ENCODE measurements at places on chromosomes 1 and 21.
A peak's percentile ranks its signal among the peaks of the same experiment; 100 is the strongest.

GRCh38 chr1:230204842-230205241 is 137.8 kb downstream of the GALNT2 start:
- DNase-seq = no peak

DNA sequence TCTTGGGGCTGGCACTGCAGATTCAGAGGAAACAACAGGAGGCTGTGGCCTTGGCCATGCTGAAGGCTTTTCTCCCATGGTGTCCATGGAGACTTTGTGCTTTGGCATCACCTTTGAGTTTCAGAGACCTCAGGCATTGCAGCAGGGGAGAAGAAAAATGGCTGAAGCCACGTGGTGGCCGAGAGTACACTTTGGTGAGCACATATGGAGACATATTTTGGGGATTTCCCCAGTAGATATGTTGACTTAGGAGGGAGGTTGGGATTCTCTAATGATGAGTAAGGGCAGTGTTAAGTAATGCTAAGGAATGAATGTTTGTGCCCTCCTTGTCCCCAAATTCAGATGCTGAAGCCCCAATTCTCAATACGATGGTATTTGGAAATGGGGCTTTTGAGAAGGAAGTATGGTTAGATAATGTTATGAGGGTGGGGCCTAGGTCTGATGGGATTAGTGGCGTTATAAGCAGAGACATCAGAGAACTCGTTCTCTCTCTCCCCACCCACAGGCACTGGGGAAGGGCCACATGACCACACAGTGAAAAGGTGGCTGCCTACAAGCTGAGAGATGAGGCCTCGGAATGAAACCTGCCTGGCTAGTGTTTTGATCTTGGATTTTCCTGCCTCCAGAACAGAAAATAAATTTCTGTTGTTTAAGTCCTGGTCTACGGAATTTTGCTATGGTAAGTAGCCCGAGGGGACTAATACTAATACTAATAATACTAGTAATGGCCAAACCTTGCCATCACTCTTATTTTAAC is 98.6 kb downstream of the TBX19 start:
- DNase-seq = no peak

DNA sequence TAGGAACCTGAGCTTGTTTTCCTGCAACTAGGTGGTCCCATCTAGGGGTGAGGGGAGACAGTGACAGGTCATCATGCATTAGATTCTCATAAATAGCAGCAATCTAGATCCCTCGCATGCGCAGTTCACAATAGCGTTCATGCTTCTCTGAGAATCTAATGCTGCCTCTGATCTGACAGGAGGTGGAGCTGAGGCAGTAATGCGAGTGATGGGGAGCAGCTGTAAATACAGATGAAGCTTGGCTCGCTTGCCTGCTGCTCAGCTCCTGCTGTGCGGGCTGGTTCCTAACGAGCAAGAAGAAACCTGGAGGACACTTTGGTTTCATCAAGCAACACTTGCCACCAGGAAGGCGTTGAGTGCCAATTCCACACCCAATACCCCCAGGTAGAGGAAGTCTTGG is 95.1 kb upstream of the OLIG2 start:
- DNase-seq = peak; percentile 38

GRCh38 chr1:10793129-10793651 is 3.3 kb downstream of the CASZ1 start:
- no peak for DNase-seq

GRCh38 chr1:67479146-67479891 is 49.1 kb upstream of the SERBP1 start:
- no peak for DNase-seq

- DNase-seq = no peak
Observed at GRCh38 chr1:77487631-77488030, 194.8 kb downstream of the ZZZ3 start.

DNA sequence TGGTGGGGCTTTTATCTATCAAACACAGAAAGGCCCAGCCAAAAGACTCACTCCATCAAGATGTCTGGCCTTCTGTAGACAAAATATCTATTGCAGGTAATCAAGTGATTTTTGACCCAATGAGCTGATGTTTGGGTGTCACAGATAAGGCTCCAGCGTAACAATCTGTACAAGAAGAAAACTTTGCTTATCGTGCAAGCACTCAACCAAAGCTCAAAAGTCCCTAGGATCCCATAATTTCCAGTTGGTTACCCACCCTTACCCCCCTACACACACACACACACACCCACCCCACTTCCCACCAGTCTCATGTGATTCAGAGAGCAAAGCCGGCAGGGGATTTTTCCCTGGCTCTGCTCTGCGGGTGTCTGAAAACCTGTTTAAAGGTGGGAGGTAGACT is 5.8 kb downstream of the ITPKB start:
- no peak for DNase-seq

DNA sequence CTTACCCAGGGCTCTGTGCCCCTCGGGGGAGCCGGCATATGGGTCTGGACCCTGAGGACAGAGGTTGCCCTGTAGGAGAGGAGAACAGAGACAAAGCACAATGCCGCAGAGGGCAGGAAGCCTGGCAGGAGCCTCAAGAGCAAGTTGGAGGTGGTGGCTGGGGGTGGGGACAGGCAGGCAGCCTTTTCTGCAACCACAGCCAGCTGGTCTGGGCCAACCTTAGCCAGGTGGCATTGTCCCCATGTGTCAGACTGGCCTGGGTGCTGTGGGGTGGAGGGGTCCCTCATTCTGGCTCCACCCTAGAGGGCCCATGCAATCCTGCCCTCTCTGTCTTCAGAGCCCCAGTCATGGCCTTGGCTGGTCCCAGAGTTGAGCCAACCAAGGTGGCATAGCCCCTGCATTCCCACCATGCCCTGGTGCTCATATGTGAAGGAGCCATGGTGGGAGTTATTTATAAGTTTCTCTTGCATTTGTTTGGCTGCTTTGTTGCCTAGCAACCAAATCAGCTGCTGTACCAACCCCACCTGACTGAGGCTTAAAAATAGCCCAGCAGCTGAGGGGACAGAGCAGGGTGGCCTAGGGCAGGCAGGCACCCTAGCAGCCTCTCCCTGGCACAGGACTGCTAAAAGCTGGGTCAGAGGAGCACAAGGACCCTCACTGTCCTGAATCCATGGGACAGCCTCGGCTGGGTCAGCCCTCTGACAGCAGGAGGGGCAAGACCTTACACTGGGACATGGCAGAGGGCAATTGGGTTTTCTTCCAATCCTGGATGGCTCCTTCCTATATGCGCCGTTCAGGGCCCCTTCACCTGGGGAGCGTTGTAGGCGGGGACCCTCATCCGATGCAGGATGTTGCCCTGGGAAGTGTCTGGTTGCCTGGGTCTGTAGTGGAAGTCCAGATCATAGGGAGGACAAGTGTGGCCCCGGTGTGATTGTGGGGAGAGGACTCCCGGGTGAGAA is 19.5 kb downstream of the MAP7D1 start:
- DNase-seq = no peak

GRCh38 chr1:20143734-20144565 is 4.8 kb downstream of the PLA2G2F start:
- DNase-seq = no peak

- DNase-seq = no peak
Observed at GRCh38 chr1:52906135-52906603, 15.4 kb downstream of the ECHDC2 start.

DNA sequence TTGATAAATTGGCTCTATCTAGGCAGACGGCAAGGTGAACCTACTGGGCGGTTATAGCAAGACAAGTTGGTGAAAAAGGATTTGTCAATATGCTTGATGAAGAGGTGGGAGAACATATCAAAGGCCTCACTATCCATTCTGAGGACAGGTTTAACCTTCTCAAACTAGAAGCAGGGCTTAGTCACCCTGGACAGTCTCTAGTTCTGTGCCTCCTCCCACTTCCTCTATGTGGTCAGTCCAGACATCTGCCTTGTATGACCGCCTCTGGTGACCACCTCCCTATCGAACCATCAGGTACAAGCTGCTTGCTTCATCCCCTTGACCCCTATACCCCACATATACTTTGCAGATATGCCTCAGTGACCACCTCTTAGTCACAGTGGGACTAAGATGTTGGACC is 2.3 kb upstream of the SCYL3 start:
- DNase-seq = no peak

- DNase-seq = no peak
Observed at GRCh38 chr1:1170215-1171091, 3.2 kb upstream of the TTLL10 start.

DNA sequence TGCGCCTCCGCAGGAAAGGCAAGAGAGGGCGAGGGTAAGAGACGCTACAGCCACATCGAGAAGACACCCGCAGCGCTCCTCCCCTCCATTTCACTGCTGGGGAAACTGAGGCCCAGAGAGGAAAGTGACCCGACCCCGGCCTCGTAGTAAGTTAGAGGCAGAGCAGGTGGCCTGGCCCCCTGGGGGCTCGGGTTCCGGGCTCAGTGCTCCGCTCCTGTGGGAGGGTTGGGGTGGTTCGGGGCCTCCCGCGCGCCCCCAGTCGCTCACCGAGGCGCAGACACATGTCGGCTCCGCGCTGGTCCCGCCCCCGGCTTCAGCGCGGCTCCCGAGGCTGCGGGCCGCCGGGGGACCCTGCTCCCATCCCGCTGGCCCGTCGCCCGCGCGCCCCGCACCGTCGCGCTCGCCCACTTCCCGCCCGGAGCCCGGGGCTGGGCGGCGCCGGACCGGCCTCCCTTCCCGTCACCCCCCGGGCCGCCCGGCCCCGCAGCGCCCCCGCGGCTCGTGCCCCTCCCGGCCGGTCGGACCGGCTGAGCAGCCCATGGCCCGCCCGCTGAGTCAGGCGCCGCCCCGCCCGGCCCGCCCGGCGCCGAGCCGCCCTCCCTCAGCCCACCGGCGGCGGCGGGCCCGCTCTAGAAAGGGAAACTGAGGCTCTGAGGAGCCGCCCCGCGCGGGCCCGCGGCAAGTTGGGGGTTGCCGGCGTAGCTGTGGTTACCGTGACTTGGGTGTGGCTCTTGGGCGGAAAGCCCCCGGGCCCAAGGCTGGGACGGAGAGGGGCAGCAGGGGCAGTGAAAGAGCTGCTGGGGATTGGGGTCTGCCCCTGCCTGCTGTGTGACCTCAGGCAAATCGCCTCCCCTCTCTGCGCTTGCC is at the start of gene TMEM54:
Gene TMEM54 (minus strand): TSS at position 434 of the 867 bp plus-strand sequence. CDS start 151 bp downstream, at position 283.
- DNase-seq = no peak

DNA sequence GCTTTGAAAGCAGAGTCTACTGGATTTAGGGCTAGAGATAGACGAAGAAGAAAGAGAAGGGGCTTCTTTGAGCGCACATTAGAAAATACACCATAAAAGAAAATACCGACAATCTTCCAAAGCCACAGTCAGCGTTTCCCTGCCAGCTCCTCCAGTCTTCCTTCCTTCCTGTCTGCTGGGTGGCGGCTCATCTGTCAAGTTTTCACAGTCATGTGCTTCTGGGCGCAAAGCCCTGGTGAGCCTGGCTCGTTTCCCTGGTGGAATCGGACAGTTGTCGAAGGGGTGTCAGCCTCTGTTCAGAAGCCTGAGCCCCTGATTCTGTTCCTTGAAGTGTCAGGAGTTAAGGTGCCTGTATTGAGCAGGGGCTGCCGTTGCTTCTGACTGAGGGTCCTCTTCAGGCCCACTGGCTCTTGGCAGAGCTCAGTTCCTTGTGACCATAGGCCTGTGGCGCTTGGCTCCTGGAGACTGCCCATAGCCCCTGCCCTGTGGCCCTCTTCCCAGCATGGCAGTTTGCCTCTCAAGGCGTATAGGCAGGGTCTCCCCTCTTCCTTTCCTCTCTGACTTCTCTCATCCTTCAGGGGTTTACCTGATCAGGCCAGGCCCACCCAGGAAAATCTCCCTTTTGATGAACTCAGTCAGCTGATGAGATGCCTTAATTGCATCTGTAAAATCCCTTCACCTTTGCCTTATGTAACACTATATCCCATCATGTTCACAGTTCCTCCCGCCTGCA is 58.6 kb downstream of the ADARB1 start:
- DNase-seq = no peak
